ENCODE measurements at places on chromosomes 7 and 10.

DNA sequence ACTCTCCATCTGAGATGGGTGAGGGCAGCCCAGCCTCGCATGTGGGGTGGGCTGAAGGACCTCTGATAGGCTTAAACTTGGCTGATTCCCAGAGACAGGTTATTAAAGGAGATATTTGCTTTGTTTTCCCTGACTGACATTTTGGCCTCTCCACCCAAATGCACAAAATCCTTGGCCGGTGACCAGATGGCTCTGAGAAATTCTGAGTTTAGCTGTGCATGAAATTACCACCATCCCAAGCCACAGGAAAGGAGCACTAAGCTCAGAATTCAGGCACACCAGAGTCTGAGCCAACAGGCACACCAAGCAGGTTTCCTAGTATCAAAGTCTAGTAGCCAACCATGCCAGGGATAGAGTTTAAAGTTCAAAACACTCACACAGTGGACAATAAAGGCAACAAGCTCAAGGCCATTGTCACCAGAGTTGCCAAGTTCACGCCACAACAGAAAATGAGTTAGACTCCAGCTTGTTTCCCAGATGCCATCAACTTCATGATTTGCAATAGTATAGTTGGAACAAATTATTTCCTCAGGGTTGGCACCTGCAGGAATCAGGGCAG lies 387.6 kb downstream of the KCNMA1 start:
- no peak for DNase-seq

- DNase-seq: no peak
Observed at GRCh38 chr10:91603931-91604331, 28.9 kb downstream of the PPP1R3C start.

DNA sequence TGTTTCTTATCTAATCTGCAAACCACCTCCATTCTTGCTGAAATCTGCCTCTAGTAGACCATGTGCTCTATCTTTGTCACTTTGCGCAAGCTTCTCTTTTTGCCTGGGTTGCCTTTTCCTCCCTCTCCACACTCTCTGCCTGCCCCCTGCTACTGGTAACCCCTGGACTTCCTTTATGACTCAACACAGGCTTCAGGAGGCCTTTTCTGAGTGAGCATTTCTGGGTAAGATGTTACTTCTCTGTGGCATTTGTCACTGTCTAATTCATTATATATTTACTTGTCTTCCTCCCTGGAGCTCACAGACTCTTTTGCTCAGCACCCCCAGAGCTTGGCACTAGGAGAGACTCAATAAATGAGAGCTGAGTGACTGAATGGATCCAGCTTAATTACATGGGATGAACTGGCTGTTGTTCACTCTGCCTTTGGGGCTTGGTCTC lies 8.4 kb downstream of the GOLGA7B start:
- no peak for DNase-seq

DNA sequence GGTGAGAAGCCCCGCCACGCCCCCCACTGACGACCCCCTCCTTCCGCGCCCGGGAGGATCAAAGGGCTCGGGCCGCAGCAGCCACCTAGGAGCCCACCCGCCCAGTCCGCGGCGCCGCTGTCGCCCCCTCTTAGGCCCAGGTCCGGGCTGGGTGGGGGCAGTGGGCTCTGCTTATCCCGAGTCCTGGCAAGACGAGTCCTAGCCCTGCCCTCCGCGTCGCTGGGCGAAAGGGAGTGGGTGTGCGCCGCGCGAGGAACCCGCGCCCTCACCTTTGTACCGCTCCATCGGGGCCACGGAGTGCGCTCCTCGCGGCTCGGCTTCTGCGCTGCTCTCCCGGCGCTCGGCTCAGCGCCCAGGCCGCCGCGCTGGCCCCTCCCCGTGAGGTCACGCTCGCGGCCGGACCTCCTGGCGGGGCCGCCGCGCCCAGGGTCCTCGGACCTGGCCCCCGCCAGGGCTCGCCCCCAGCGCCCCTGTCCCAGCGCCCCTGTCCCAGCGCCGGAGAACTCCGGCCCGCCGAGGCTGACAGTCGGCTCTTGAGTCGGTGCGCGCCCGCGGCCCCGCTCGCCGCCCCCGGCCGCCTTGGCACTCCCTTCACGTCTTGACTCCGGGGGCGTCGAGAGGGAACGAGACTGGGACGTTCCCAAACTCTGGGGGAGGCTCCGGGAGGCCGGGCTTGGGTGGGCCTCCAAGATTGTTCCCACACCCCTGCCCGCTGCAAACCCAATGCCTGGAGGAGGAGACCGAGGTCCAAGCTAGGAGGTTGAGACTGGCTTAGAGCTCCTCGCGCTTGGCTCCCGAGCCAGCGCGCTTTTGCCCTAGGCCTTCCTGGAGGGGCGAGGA lies at the start of gene AFAP1L2:
Gene AFAP1L2, minus strand, starts transcription at position 332 of the 840 bp plus-strand sequence. Its CDS starts 47 bp downstream, at position 285.
- DNase-seq: no peak

DNA sequence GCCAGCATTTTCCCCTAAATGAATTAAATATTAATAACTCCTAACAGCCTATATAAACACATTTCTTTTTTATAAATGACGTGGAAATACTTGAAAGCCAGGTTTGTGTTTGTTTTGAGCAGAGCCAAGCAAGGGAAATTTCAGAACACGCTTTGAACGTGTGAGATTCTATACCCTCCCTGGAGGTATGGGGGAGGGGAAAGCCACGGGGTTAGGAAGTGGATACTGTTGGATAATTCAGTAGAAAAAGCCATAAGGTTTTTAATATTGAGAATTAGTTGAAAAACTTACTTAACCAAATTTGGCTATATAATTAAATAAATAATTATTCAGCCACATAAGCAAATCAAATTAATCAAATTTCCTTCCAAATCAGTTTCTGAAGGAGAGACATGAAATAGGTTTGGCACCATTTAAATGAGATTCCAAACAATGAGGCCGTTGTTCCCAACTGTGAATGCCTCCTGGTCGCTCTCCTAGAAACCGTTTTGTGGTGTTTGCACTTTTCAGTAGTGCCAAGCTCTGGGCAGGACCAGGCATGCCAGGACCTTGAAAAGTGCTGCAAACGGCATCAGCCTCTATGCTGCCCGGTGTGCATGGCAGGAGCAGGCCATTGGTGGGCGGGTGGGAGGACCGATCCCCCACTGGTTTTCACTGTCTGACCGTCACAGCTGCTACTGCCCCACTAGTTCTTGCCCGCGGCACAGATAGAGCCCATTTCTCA lies 88.1 kb downstream of the SEPTIN14 start:
- DNase-seq: peak; percentile 91

DNA sequence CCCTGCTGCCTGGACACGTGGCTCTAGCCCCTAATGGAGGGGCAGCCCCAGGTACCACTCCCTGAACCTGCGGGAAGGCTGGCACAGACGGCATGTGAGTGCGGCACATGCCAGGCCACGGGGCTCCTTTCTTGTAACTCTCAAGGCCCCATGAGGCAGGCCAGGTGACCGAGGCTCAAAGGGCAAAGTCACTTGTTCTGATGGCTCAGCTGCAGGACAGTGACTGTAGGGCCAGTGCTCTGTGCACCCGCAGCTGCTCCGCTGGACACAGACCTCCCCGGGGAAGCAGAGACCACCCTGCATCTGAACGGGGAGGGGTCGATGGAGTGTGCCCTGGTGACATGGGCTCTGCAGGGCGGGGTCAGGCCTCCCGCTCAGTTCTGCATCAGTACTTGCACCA lies 55.3 kb downstream of the PTPRE start:
- no peak for DNase-seq
